Hippocampal formation (tissue), 2 donors: ENCODE measurements at places on chromosomes 7 and 10.

DNA sequence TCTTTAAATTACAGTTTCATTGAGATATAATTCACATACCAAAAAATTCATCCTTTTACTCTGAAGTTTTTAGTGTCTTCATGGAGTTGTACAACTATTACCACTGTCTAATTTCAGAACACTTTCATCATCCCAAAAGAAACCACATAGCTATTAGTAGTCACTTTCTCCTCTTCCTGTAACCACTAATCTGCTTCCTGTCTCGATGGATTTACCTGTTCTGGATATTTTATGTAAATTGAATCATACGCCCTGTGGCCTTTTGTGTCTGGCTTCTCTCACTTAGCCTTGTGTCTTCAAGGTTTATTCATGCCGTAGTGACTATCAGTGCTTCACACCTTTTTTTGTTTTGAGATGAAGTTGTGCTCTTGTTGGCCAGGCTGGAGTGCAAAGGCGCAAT, 135.5 kb downstream of the DOCK1 start:
- DNase-seq: no peak

DNA sequence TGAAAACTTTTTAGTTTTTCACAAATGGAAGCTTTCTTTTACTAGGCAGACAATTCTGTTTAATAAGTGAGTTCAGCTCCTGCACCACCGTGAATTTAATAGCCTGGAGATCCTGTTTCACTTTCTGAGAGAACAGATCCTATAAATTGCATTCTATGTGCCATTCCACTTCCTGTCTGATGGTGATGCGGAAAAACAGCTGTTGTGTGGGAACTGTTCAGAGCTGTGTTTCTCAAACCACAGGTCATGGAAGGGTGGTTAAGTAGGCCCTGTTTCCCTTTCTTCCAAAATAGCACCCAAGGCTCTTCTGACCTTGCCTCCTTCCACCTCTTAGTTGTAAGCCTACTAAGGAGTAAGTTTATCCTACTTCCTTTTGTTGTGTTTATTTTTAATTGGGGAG, 97.2 kb upstream of the DKK1 start:
- peak; percentile 16 for DNase-seq

- no peak for DNase-seq
Measured at GRCh38 chr10:103498936-103499638, 5.6 kb downstream of the NEURL1 start.

- no peak for DNase-seq
Measured at GRCh38 chr10:102504179-102504975, 605 bp downstream of the SUFU start.

DNA sequence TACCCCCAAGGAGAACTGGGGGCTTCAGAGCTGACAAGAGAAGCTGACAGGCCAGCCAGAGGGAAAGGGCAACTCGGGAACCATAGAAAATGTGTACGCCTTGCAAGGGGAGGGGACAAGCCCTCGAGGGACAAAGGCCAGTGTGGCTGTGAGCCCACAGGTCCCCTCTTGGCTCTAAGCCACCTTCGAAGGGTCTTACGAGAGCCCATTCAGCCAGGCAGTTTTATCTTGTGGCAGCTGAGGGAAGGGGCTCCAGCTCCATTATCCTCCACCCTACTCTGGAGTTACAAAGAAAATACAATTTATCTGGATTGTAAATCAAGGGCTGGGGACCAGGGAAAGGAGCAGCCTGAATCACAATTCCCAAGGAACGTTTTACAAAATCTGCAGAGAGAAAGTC, 159.5 kb upstream of the ZMIZ1 start:
- DNase-seq: no peak

DNA sequence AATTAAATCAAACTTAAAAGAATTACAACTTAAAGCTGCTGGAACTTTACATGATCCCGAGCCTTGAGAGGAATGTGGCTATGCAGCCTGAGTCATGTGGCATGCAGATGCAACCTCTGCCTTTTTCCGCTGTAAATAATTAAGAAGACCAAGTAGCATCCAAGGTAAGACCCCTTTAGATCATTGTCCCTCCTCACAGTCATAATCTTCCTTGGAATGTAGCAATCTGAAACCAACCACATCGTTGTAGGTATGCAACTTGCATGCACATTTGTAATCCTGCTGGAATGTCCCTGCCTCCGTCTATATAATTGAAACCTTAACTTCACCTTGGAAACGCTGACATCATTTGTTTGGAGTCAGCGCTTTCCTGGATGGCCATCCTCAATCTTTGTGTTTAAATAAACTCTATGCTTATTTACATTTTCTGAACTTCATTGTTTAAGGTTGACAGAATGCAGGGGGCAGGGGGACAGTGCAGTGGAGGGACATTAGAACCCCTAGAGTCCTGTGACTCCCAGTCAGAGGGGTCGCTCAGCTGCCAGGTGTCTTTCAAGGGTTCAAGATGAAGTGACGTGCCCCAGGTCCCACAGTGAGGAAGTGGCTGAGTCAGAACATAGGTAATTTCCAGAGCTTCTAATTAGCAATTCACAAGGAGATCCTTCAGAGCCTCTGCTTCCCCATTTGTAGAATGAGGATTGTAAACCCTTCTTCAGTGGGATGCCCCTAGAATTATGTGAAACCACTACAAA, 110.7 kb downstream of the RALA start:
- DNase-seq: no peak

DNA sequence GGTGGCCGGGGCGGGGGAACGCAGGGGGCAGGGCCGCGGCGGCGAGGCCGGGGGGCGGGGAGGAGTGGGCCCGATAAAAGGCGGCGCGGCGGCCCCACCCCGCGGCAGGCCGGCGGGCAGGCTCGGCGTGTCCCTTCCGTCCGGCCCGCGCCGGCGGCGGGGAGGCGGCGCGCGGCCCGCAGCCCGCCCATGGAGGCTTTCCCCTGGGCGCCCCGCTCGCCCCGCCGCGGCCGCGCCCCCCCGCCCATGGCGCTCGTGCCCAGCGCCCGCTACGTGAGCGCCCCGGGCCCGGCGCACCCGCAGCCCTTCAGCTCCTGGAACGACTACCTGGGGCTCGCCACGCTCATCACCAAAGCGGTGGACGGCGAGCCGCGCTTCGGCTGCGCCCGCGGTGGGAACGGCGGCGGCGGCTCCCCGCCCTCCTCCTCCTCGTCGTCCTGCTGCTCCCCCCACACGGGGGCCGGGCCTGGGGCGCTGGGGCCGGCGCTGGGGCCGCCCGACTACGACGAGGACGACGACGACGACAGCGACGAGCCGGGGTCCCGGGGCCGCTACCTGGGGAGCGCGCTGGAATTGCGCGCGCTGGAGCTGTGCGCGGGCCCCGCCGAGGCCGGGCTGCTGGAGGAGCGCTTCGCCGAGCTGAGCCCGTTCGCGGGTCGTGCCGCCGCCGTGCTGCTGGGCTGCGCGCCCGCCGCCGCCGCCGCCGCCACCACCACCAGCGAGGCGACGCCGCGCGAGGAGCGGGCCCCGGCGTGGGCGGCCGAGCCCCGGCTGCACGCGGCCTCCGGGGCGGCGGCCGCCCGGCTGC, at the start of gene NANOS1:
NANOS1 (plus strand) TSS at position 102 of the 808 bp plus-strand sequence; CDS start at position 190, 88 bp downstream.
- no peak for DNase-seq

- DNase-seq: no peak
Measured at GRCh38 chr7:20560325-20561180, 54.9 kb upstream of the ABCB5 start.

- DNase-seq: no peak
Measured at GRCh38 chr10:108450280-108450679, 1285.8 kb upstream of the SORCS1 start.

- DNase-seq: peak; percentile 26
Measured at GRCh38 chr10:122495406-122496340, 34.3 kb downstream of the HTRA1 start.

GRCh38 chr10:59864141-59864962, 42.0 kb downstream of the CCDC6 start:
- DNase-seq: no peak

DNA sequence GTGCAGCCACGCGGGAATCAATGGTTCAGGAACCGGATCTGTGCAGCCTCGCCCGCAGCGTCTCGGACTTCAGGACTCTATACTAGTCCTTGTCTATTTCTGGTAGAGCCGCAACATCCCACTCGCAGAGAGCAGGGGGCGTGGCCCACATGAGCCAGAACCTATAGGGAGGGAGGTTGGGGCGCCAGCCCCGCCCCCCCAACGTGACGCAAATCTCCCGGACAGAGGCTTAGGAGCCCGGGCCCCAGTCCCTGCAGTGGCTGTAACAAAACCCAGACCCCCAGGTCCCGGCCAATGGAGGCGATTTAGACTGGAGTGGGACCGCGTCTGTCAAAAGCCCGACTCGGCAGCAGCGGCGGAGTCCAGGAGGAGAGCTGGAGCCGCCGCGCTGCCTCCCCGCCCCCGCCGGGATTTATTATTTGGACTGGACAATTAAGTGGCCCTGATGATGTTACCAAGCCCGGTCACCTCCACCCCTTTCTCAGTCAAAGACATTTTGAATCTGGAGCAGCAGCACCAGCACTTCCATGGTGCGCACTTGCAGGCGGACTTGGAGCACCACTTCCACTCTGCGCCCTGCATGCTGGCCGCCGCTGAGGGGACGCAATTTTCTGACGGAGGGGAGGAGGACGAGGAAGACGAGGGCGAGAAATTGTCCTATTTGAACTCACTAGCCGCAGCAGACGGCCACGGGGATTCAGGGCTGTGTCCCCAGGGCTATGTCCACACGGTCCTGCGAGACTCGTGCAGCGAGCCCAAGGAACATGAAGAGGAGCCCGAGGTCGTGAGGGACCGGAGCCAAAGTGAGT, at the start of gene NKX2-3:
NKX2-3 (plus strand) TSS at position 256 of the 809 bp plus-strand sequence; CDS start at position 446, 190 bp downstream.
- no peak for DNase-seq

DNA sequence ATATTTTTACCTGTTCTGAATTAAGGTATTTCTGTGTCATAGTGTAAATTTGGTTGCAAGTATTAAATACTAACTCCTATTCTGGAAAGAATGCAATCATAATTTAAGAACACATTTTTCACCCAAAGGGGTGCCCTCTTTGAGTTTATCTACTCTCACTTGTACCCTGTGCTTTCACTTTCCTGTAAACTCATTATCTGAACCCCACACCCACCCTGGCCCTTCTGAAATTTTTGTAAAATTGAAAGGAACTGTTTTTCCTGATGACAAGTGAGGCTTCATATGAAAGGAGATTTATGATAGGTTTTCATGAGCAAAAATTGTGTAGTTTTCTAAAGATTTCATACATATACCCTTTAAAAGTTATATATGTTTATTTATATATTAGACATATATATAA, 134.5 kb downstream of the WNT2 start:
- no peak for DNase-seq

- no peak for DNase-seq
Measured at GRCh38 chr10:30830315-30831230, 201.0 kb upstream of the LYZL2 start.

- no peak for DNase-seq
Measured at GRCh38 chr7:17300012-17300411, 1.6 kb downstream of the AHR start.

- no peak for DNase-seq
Measured at GRCh38 chr7:107860981-107861652, 29.9 kb upstream of the DLD start.

DNA sequence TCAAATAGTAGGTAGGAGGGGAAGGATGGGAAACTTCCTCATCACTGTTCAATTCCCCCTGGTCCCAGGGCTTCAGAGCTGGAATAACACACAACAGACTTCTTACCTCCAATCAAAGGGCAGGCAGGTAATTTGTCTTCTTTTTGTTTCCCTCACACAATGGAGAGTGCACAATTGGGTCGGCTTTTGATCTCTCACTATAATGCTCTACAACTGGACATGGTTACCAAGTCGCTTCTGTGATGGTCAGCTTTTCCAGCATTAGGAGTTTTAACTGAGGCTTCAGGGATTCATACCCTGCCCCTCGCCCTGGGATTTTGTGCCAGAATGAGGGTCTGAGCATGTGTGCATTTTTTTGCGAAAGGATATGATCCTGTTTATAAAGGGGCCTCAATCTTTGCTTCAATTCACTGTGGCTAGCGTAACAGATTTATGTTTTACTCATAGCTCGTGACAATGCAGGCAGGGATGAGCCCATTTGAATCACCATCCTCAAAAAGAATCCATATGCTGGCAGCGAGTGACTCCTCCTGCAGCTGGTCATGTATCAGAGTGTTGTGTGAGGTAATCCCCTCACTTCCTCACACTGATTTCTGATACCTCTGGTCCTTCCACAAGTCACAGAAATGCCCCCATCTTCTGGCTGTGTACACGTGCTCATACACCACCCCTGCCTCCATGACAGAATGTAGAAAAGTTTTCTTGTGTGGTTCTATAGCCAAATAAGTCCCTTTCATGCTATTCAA, 189.6 kb downstream of the CTTNBP2 start:
- DNase-seq: no peak

DNA sequence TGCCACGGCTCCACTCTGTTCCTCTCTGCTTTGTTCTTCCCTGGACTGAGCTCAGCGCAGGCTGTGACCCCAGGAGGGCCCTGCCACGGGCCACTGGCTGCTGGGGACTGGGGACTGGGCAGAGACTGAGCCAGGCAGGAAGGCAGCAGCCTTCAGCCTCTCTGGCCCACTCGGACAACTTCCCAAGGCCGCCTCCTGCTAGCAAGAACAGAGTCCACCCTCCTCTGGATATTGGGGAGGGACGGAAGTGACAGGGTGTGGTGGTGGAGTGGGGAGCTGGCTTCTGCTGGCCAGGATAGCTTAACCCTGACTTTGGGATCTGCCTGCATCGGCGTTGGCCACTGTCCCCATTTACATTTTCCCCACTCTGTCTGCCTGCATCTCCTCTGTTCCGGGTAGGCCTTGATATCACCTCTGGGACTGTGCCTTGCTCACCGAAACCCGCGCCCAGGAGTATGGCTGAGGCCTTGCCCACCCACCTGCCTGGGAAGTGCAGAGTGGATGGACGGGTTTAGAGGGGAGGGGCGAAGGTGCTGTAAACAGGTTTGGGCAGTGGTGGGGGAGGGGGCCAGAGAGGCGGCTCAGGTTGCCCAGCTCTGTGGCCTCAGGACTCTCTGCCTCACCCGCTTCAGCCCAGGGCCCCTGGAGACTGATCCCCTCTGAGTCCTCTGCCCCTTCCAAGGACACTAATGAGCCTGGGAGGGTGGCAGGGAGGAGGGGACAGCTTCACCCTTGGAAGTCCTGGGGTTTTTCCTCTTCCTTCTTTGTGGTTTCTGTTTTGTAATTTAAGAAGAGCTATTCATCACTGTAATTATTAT, 1.2 kb downstream of the CLDN4 start:
- DNase-seq: no peak

DNA sequence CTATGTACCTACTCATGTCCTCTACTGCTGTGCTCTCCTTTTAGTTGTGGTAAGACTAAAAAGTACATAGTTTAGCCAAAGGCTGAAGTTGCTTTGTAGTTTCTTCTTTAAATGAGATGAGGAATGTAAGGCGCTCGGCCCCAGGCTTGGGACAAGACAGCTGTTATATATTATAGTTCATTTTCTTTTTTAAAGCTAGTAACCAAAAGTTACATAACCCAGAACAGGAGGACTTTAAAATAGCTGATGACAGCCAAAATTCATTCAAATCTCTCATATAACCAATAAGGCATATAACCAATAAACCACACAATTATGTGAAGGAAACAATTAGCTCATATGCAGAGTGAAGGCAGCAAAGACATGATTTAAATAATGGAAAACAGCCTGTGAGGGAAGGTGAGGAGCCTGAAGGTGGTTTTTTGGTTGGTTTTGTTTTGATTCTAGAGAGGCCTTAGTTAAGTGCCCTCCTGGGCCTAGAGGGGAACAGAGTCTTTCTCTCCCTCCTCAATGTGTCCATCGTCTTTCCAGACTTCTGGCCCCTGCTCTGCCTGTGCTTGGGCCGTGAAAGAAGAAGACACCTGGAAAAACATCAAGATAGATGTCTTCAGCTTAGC, 35.8 kb downstream of the SLC26A4 start:
- no peak for DNase-seq
